Prostate gland (tissue), 2 donors: ENCODE measurements at places on chromosomes 4 and X. TPM values are rescaled to one million over a fixed set of nuclear protein-coding genes. Genes with fewer than 3 reads are reported as not detected.

DNA sequence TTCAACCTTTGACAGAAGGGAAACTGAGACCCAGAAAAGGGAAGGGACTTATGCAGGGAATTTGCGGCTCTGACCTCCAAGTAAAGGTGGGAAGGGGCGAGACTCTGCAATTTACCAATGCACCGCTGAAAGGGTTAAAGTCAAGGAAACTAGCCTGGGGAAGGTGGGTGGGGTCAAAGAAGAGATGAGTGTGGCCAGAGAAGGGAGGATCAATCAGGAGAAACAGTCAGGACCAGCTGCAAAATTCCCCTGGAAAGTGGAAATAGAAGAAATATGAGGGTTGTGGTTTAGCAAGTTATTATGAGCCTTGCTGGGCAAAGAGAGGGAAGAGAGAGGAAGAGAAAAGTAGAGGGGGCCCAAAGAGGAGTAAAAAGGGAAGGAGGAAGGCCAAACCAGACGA is 30.5 kb downstream of the STARD8 start:
- DNase-seq = no peak

- DNase-seq = no peak
Measured at GRCh38 chrX:144715337-144715736, 532.0 kb upstream of the SPANXN1 start.

DNA sequence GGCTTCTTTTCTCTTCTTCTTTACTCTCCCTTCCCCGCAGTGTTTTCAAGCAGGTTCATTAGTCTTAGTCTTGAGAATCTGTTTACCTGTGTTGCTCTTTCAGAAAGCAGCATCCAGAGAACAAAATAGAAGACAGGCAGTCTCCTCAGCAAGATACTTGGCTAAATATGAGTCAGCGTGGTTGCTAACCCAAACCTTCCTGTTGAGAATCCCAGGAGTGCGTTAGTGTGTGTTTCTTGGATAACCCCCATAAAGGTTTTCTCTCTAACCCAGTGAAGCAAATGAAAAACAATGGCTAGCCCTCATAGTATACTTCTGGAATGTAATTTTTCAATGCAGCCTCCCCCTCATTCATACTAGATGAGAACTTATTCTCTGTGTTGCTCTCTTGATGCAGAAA is 41.1 kb downstream of the BMPR1B start:
- no peak for DNase-seq

DNA sequence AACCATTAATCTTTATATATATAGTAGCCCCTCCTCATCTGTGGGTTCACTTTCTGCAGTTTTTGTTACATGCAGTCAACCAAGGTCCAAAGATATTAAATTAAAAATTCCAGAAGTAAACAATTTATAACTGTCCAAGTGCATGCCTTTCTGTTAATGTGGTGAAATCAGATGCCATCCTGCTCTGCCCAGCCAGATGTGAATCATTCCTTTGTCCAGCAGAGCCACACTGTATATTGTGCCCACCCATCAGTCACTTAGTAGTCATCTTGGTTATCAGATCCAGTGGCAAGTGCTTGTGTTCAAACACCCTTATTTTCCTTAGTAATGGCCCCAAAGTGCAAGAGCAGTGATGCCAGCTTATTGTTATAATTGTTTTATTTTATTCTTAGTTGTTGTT is 17.2 kb upstream of the PRDM5 start:
- DNase-seq = no peak

- no peak for DNase-seq
Measured at GRCh38 chrX:149510386-149510785, 5.3 kb upstream of the IDS start.

GRCh38 chrX:23616361-23616760 is 50.9 kb upstream of the PRDX4 start:
- no peak for DNase-seq

DNA sequence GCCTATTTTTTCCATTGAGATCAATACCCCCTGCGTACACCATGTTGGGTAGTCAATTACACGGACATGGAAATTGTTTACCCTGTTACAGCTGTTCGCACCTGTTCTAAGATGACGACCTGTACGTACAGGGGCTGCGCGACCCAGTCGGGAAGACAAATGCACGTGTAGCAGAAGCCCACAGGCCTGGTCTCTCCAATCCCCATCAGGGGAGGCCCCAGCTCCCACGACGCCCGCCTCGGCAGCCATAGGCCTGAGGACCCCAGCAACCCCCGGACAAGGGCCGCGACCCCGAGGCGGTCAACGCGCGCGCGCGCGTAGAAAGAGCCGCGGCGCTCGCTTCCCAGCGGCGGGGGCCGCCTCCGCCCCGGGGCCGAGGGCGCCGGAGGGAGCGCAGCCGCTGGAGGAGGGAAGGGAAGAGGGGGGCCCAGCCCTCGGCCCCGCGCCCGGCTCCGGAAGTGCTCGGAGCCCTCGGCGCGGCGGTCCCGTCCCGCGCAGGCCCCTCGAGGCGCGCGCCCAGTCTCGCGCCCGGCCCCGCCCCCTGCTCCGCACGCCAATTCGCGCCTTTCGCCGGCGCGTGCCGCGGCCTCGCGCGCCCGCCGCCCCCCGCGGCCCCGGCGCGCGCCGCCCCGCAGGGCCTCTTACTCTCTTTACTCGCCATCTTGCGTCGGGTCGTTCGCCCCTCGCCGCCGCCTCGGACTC is 618 bp downstream of the RBBP7 start:
- DNase-seq = peak; percentile 4

GRCh38 chr4:111943796-111944203 is 201.5 kb upstream of the FAM241A start:
- DNase-seq = no peak

GRCh38 chr4:3337357-3337732 is 44.5 kb downstream of the RGS12 start:
- DNase-seq = no peak

DNA sequence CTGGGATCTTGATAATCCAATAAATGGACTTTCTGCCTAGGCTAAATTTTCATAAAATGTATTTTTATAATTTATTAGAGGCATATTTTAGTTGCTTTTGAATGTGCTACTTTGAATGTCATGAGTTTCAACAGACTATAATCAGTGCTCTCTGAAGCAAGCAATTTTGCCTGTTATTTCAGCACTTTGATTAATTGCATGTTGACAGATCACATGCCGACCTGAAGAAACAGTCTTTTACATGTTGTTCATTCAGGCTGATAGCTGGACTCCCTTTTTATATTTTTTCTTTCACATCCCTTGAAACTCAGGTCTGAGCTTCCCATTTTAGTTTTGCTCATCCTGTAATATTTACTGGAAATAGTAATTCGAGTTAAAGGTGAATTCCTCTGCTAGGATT is 341.0 kb downstream of the NAP1L3 start:
- no peak for DNase-seq

GRCh38 chrX:8728932-8729535 is 2.9 kb downstream of the ANOS1 start:
- DNase-seq = no peak

- no peak for DNase-seq
Measured at GRCh38 chr4:8136529-8136928, 22.1 kb downstream of the ABLIM2 start.

GRCh38 chr4:164482092-164482404 is 271.9 kb upstream of the SMIM31 start:
- no peak for DNase-seq

- DNase-seq = no peak
Measured at GRCh38 chr4:6967846-6968340, 58.3 kb downstream of the TBC1D14 start.

- no peak for DNase-seq
Measured at GRCh38 chr4:56612282-56612681, 68.8 kb downstream of the HOPX start.

DNA sequence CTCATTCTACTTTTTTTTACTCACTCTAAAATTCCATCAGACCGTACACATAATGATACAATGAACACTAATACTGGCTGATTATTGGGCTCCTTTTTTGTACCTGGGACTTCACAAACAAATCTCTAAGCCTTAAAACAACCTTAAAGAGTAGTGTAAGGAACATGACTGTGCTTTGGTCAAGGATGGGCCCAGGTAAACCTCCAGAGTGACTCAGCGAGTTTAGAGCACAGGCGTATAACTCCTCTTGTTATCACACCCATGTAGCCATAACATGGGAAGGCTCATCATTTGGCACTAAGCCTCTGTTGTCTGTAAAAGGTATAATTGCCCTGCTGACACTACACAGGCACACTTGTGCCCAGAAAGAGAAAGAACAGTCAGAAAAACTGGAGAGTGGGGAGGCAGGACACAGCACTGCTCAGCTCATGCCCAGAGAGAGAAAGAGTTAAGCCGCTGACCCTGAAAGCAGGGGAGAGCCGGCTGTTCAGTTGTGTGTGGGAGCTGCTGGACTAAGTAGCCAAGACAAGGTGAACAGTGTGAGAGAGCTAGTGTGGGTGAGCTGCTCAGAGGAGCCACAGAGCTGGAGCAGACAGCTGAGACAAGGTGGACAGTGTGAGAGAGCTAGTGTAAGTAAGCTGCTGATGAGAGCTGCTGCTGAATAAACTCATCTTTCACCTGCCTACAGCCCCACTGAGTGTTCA is 319.6 kb upstream of the BMP3 start:
- no peak for DNase-seq

DNA sequence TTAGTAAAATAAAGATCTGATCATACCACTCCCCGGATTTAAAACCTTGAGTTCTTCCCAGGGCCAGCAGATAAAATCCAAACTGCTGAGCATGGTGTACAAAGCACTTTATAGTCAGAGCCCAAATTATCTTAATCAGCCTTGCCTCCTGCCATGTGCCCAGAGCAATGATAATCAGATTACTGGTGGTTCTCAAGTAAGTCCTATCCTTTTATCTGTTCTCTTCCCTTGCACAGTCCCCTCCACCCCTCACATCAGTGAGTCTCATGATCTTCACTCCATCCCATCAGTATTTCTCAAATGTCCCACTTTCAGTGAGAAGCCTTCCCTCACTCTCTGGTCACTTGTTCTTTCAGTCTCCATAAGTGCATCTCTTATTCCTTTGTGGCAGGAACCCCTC is 22.7 kb downstream of the INTS6L start:
- no peak for DNase-seq

GRCh38 chrX:39774774-39775328 is 322.9 kb downstream of the BCOR start:
- DNase-seq = no peak

- no peak for DNase-seq
Measured at GRCh38 chr4:35604724-35605123, 639.6 kb downstream of the ARAP2 start.

- DNase-seq = no peak
Measured at GRCh38 chrX:148823986-148824385, 323.6 kb downstream of the AFF2 start.

DNA sequence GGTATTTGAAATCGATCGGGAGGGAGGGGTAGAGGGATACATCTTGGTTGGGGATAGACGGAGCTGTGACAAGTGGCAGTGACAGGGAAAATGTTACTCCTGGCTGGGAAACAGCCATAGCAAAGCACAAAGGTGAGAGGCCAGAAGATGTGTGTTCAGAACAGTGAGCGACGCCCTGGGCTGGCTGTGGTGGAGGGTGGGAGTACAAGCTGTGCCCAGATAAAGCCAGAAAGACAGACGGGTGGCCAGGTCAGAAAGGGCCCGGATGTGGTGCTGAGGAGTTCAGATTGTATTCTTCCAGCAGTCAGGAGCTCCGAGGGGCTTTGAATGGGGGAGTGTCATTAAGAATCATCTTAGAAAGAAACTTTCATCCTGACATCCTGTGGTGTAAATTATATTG is 27.9 kb downstream of the CCDC149 start:
- DNase-seq = no peak

- DNase-seq = no peak
Measured at GRCh38 chrX:142089193-142089592, 115.9 kb downstream of the MAGEC2 start.

DNA sequence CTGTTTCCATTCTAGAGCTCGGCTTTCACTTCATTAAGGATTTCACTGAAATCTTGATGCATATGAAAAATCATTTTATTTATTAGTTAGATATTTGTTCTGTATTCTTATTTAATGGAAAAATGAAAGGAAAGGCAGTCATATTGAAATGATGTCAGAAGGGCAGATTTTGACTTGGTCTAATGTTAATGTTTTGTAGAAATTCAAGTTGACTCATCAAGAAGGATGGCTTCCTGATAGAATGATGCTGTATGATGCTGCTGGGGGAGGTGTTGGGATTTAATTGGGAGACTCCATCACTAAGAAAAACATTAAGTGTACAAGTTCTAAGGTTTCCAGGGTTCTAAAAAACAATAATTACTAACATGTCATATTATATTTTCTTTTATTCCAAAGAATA is 204.8 kb downstream of the PDGFC start:
- no peak for DNase-seq

- DNase-seq = no peak
Measured at GRCh38 chrX:87489071-87489470, 28.5 kb upstream of the KLHL4 start.

- DNase-seq = peak; percentile 33
Measured at GRCh38 chrX:56978172-56978571, 17.2 kb downstream of the SPIN3 start.

- peak; percentile 51 for DNase-seq
Measured at GRCh38 chr4:56511098-56511497, 5.5 kb downstream of the ARL9 start.

- DNase-seq = peak; percentile 48
Measured at GRCh38 chr4:101348995-101349800, 1.9 kb upstream of the PPP3CA start.

DNA sequence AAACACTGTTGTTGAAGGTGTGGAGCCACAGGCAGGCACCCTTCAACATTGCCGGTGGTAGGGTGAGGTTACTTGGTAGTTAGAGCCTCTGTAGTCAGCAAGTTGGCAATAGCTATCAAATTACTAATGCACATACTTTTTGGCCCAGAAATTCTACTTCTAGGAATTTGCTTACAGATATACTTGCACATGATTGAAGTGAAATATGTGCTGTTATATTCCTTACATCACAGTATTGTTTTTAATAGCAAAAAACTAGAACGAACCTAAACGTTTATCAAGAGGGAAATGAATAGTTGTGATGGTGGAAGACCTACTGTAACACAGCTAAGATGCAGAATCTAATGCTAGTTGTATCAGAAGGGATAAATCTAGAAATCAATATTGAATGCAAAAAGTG is 7.7 kb upstream of the PJA1 start:
- no peak for DNase-seq

DNA sequence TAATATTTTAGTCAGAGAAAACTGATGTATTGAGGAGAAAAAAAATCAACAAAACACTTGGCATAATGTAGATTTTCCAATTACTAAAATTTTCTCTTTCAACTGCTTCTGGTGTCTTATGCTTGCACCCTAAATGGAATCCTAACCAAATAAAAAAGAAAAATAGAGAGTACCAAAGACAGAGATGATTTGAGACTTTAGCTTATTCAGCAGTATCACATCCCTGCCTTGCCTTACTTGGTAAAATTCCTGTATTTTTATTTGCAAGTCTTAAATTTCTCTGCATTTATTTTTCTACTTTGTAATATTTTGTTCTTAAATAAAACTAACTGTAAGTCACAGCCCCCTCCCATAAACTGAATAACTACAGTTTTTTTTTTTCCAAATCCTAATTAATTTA is 950.5 kb upstream of the INTU start:
- no peak for DNase-seq

The ZBTB49 gene
- total RNA-seq = 5.1 TPM

The APBB2 gene
- 56.6 TPM for total RNA-seq

The TRIM61 gene
- total RNA-seq = 0.23 TPM

The WNK3 gene
- total RNA-seq = 60.3 TPM

The SLC39A8 gene
- total RNA-seq = 11.1 TPM

The UNC5C gene
- 15.5 TPM for total RNA-seq

The RASSF6 gene
- total RNA-seq = 6.2 TPM

The CXCL11 gene
- total RNA-seq = not detected

The TLR1 gene
- 7.4 TPM for total RNA-seq

The L1CAM gene
- total RNA-seq = 0.73 TPM

The TKTL2 gene
- not detected for total RNA-seq

The PABPC5 gene
- total RNA-seq = 3.1 TPM

The XKRX gene
- 0.85 TPM for total RNA-seq

The S100G gene
- total RNA-seq = not detected

The RPGR gene
- total RNA-seq = 12.9 TPM

The ANKRD50 gene
- total RNA-seq = 33.8 TPM

The VEGFC gene
- 7.0 TPM for total RNA-seq
